ENCODE measurements at places on chromosomes 3 and 15. TPM values are rescaled to one million over a fixed set of nuclear protein-coding genes. Genes with fewer than 3 reads are reported as not detected.

Gene RBMS3
- 24.9 TPM for total RNA-seq

Gene GNAI2
- total RNA-seq: 1,028 TPM

Gene SLC6A20
- total RNA-seq: not detected

Gene CFAP100
- total RNA-seq: not detected

Gene PP2D1
- total RNA-seq: not detected

Gene RETNLB
- not detected for total RNA-seq

Gene MAGEL2
- total RNA-seq: not detected

Gene CADM2
- not detected for total RNA-seq

Gene NPAP1
- not detected for total RNA-seq

Gene GNAT1
- total RNA-seq: not detected

Gene SPINT1
- total RNA-seq: 1.6 TPM

Gene FBXO45
- 8.7 TPM for total RNA-seq

Gene SMAD6
- total RNA-seq: 3.9 TPM

Gene MYO5C
- 19.4 TPM for total RNA-seq

Gene GOLGA6L26
- not detected for total RNA-seq

Gene TTLL13
- 0.06 TPM for total RNA-seq

Gene SERPINI2
- total RNA-seq: not detected

Gene TMEM44
- 62.2 TPM for total RNA-seq

Gene TRIM69
- total RNA-seq: 13.7 TPM

Gene IL17RD
- total RNA-seq: 0.49 TPM

Gene NUTM1
- total RNA-seq: not detected

Gene CYP1A1
- 31.5 TPM for total RNA-seq

Gene IL17RE
- 0.19 TPM for total RNA-seq

Gene FOXB1
- total RNA-seq: not detected
